ENCODE measurements at places on chromosomes 2 and 18. TPM values are rescaled to one million over a fixed set of nuclear protein-coding genes. Genes with fewer than 3 reads are reported as not detected.

DNA sequence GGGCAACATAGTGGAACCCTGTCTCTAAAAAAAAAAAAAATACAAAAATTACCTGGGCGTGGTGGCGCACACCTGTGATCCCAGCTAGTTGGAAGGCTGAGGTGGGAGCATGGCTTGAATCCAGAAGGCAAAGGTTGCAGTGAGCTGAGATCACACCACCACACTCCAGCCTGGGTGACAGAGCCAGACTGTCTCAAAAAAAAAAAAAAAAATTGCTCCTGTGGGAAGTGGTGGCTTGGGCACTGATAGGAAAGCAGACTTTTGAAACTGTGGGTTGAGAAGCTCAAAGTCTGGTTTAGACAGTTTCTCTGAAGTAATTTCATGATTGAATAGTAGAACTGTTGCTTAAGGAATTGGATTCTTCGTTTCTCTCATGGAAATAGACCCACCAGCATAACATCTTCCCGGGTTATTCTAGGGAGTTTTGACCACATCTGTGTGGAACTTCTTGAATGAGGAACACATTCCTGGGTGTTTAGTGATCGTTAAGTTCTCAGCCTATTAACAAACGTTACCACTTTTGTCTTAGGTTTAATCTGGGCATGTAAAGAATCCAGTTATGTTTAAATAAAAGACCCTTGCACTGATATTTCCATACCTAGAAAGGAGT is 33.5 kb downstream of the GRHL1 start:
- DNase-seq: no peak

DNA sequence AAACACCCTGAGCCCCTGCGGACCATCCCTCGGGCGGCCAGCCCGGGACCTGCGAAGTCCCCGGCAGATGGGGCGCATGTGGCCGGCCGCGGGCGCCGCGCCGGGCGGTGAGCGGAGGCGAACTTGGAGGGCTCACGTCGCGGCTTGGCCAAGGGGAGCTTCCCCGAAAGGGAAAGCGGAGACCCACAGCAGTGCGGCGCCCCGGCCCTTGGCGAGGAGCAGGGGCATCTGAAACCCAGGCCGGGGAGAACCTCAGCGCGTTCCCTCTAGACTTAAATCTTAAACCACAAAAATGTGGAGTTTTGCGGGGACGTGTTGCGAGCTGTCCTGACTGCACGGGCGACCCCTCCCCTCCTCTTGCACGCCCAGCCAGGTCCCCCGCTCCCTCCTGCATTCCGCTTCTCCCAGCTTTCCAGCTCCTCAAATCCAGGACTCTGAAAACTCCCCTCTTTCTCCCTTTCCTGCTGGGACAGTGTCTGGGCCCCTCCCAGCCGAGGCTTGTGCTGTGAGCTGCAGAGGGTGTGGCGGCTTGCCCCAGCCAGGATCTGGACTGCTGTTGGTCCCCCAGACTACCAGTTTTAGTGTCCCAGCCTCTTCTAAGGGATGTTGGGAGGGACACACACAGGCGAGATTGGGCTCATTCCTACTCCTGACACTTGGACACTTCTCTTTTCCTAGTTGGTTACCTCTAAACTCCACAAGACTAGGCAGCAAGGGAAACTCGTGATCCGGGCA is 1.3 kb downstream of the FMNL2 start:
- peak; percentile 33 for DNase-seq

DNA sequence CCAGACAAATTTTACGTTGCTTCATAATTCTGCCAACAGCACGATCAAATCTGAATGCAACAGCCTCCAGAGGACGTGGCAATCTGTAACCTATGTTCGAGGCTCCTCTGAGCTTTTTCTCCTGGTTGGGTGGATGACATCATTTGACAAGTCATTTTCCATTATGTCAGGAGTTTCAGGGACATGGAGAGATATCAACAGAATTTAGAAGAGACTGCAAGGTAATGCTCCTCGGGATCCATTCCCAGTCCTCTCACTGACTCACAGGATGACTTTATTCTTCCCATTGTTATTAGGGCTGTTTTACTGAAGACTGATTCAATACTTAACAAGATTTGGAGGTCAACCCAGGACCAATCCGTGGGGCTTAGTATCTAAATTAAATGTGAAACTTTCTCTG is 72.5 kb upstream of the RNF152 start:
- no peak for DNase-seq

- DNase-seq: no peak
These were observed 116.7 kb downstream of the PID1 start for GRCh38 chr2:229154381-229154780.

- DNase-seq: no peak
These were observed 58.9 kb downstream of the CXCR4 start for GRCh38 chr2:136059036-136059472.

DNA sequence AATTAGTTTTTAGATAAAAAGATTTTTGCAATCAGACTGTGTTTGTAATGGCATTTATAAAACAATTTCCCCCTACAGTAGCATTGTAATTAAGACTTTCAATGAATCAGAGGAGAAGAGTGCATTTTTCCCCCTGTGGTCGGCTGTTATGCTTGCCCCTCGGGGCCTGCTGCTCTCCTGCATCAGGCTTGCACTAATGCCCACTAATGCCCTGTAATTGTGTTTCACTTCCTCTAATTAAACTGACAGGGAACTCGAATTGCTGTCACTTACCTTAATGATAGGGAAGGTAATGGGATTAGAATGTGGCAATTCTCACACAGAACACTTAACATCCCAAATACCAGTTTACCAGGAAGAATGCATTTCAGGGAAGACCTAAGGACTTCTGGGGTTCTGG is 61.2 kb upstream of the LRRTM1 start:
- no peak for DNase-seq

- no peak for DNase-seq
These were observed 7.4 kb downstream of the CTDSP1 start for GRCh38 chr2:218406949-218407618.

DNA sequence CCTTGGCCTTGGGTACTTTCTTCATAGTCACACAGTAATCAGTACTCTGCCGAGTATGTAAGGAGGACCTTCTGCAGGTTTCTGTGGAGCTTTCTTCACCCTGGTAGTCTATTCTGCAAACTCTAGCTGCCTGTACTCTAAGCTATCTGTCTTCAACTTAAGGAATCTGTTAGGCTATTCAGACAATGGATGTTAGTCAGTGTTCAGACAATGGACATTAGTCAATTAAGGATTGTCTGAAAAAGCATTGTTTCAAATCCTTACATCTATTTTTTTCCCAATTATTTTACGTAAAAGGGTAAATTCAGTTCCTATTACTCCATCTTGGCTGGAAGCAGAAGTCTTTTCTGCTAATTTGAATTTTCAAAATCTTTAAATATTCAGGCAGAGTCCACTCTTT is 75.7 kb downstream of the WDR7 start:
- no peak for DNase-seq

- DNase-seq: no peak
These were observed 44.3 kb downstream of the CACNB4 start for GRCh38 chr2:152054593-152054992.

DNA sequence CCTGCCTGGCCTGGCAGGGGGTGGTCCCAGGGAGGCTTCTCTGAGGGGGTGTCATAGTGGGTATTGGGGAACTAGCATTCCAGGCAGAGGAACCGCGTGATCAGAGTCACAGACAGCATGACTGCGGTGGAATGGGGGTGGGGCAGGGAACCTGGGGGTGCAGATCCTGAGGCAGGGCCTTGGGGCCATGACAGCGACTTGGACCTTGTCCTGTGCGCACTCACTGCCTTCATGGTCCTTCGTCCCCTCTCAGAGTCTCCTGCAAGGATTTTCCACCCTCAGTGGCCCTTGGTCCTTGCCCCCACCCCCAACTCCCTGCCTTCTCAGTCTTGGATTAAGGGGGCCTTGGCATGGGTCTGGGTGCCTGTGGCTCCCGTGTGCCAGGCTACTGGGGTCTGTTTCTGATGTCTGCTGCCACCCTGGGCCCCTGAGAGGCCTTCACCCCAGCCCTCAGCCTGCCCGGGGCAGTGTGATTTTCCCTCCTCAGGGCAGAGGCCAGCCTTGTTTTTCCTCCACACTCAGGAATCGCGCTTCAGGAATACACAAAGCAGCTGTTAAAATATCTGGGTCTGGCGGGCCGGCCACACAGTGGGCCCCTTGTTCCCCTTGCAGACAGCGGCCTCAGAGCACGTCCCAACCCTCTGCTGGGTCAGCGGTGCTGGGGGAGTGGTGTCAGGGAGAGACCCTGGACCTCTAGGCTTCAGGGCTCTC is 51.6 kb downstream of the GLI2 start:
- no peak for DNase-seq

DNA sequence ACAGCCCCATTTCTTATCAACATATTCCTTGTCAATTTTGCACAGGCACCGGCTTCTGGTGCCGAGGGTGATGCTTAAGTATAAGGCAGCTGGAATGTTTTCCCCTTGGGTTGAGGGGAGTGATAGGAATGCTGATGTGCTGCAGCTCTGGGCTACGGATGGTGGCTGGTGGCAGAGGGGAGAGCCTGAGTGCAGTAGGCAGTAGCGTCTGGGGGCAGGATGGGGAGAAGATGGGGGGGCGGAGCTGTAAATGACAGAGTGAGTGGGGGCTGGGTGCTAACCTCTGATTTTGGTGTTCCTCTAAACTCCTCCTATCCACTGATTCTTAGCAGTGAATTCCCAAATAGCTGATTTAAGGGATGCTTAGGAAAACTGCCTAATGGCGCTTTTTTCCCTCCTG is 20.7 kb downstream of the TMEM178A start:
- DNase-seq: no peak

DNA sequence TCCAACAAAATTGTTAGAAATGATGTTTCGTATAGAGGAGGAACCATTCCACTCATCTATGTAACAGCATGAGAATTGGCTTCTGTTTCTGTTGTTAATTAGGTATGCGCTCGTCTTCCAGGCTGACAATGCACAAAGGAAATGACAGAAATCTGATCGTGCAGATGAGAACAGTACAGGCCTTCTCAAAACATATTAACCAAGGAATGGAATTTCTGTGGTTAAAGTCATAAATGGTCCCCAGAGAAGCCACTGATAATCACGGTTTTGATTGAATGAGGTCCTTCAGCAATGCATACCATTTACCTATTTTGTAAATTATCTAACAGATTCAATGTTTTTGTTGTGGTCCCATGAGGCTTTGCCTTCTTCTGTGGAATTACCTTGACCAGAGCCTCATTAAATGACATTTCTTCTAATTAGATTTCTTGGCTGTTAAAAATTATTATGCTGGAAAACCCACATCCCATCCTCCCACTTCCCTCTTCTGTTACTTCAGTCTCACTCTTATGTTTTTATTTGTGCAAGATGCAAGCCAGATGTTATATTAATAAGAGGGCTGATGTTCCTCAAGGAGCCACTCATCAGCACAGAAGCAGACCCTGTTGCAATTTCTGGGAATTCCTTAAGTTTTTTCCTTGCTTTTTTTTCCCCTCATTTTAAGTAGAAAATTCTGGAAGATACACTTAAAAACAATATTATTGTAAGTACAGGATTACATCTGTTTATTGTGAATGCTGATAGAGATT is 395.8 kb downstream of the PID1 start:
- no peak for DNase-seq

- DNase-seq: no peak
These were observed 81.0 kb upstream of the BCL11A start for GRCh38 chr2:60634438-60634837.

DNA sequence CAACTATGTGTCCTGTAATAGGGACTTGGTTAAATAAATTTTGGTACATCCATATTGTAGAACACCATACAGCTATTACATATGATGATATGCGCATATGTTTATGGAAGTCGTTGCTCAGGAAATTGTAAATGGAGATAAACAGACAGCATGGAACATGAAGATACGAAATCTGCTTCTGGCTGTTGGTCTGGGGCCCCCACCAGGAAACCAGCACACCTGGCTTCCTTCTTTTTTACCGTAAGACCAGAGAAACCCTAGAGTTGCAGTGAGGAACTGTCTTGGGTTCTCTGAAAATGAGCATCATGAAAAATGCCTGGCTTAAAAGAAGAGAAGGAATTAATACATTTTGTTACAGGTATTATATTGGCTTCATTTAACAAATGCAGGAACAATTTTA is 40.8 kb downstream of the SPTBN1 start:
- no peak for DNase-seq

DNA sequence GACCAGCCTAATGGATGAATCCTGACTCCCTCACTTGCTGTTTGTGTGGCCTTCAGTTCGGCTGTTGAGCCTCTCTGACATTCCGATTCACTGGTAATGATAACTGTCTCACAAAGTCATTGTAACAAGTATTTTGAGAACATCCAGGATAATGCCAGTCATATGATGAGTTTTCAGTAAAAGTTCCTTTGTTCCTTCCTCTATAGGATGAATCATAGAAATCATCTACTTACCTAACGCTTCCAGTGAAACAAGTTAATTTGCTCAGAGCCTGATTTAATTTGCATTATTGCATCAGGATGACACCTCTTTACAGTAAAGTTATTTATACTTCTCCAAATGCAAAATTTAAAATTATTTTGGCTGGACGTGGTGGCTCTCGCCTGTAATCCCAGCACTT is 32.0 kb downstream of the RAB31 start:
- DNase-seq: no peak

GRCh38 chr2:190528521-190529001 is 6.0 kb downstream of the NEMP2 start:
- DNase-seq: peak; percentile 75

- peak; percentile 7 for DNase-seq
These were observed 1.2 kb downstream of the MEX3C start for GRCh38 chr18:51196118-51196810.

- DNase-seq: peak; percentile 69
These were observed 71.1 kb upstream of the SH3BP4 start for GRCh38 chr2:234880551-234881211.

- DNase-seq: no peak
These were observed 3.5 kb upstream of the CD226 start for GRCh38 chr18:69951182-69951581.

DNA sequence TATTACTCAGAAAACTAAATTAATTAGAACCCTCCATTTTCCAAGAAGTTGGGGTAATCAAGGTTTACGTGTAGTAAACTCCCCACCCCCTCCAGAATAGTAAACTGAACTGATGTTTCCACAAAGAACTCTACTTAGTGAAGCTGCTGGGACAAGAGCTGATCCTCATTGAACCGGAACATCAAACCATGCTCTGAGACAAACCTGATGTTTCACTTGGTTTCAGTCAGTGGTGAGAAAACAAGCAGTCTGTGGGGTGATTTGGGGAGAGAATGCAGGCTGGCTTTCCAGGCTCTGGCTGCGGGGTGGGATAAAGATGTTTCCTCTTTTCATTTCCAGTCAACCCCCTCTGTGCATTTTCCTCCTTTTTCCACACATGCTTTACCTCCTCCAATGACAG is 38.2 kb downstream of the CELF4 start:
- no peak for DNase-seq

GRCh38 chr2:25473758-25474340 is 132.1 kb upstream of the DNMT3A start:
- DNase-seq: no peak

GRCh38 chr2:227033471-227034148 is 130.4 kb downstream of the COL4A4 start:
- DNase-seq: peak; percentile 50

The ELAC1 gene
- polyA plus RNA-seq: 4.2 TPM

The GEN1 gene
- 16.2 TPM for polyA plus RNA-seq

The ANKRD53 gene
- not detected for polyA plus RNA-seq

The PROKR1 gene
- polyA plus RNA-seq: not detected

The PRSS56 gene
- polyA plus RNA-seq: 0.07 TPM

The CIDEA gene
- not detected for polyA plus RNA-seq

The SDC1 gene
- polyA plus RNA-seq: 157 TPM

The OTX1 gene
- polyA plus RNA-seq: 2.5 TPM

The PLEKHH2 gene
- 0.92 TPM for polyA plus RNA-seq

The DYNAP gene
- polyA plus RNA-seq: not detected

Measured in A549 (cell line).